ENCODE measurements at places on chromosomes 1 and 21. TPM values are rescaled to one million over a fixed set of nuclear protein-coding genes. Genes with fewer than 3 reads are reported as not detected.

DNA sequence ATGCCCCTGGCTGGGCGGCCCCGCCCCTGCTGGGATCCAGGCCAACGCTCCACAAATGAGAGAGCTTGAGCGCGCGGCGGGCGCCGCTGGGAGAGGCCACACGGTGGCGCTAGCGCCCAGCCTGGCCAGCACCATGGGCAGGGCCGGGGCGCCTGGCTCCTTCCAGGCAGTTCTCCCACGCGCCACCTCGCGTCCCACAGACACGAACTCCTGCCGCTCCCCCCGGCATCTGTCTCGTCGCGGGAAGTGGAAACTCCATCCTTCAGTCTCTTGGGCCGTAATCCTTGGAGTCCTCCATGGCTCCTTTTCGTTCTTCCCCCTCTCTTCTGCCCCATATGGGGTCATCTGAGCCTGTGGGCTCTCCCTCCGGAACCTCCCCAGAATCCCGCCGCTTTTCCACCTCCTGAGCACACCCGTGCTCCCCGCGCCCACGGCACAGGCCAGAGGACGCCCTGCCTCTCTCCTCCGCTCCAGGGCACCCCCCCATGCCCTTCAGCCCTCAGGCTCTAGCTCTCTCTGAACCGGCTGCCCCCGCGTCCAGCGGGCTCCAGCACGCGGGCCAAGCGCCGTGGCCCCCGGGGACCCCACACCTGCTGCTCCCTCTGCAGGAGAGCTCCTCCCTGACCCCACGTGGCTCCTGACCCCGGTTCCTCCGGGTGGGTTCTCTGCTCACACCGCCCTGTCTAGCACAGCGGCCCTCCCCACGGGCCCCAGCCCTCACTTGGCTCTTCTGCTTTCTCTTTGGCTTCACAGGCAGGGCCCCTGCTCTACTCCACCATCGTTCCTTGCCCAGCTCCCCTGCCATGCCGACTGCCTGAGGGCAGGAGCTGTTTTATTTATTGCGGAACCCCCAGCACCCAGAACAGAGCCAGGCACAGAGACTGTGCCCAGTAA, 31.9 kb upstream of the EDN2 start:
- H3K27me3 ChIP-seq = no peaks in the 10 kb centered on the region
- peaks cover 4% of the 10 kb centered on the region for H3K4me1 ChIP-seq
- no peak overlapping the region for H3K27ac ChIP-seq
- H3K4me3 ChIP-seq = no peak overlapping the region

DNA sequence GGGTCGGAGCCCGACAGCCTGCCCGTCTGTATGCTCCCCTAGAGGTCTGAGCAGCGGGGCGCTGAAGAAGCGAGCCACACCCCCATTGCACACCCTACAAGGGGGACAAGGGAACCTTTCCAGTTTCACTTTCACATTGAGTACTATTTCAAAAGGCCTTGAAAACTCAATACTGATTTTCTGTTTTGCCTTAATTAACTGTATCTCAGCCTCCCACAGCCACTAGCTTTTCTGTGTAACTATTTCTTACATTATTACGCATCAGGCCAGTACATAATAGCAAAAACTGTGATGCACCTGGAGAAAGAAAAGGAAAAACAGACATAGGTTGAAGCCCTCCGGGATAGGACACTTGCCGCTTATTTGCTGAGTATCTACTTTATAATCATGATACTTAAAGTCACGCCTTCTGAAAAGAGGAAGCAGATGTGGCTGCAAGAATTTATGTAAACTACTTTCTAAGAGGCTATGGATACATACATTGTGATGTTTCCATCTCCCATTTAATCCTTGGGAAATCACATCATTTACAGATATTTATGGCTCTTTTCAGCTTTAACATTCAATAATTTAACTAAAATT, 1719.5 kb downstream of the MRPL39 start:
- no peaks in the 10 kb centered on the region for H3K27me3 ChIP-seq
- H3K27ac ChIP-seq = peak overlapping the region; percentile 55
- peak overlapping the region; percentile 87 for H3K4me3 ChIP-seq

GRCh38 chr1:51264451-51264850, 28.4 kb downstream of the RNF11 start:
- H3K36me3 ChIP-seq = no peaks in the 10 kb centered on the region
- no peak overlapping the region for H3K27ac ChIP-seq
- no peaks in the 10 kb centered on the region for H3K27me3 ChIP-seq

DNA sequence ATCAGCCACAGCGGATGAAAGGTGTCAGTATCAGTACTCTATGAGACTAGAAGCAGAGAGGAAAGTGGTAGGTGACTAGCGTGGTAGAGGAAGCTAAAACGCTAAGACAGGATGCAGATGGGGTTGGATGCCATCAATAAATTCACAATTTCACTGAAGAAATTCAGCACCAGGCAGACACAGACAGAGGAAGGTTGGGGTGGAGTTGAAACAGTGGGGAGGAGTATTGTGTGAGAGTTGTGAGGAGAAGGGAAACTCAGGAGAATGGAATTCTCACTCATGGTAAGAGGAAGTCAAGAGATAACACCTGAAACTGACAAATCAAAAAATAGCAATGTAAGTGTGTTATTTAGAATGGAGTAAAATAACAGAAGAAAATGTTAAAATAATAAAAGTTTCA, 208.5 kb upstream of the DAB1 start:
- H3K4me1 ChIP-seq = no peaks in the 10 kb centered on the region
- no peaks in the 10 kb centered on the region for H3K36me3 ChIP-seq
- no peak overlapping the region for H3K27ac ChIP-seq
- DNase-seq = no peak

DNA sequence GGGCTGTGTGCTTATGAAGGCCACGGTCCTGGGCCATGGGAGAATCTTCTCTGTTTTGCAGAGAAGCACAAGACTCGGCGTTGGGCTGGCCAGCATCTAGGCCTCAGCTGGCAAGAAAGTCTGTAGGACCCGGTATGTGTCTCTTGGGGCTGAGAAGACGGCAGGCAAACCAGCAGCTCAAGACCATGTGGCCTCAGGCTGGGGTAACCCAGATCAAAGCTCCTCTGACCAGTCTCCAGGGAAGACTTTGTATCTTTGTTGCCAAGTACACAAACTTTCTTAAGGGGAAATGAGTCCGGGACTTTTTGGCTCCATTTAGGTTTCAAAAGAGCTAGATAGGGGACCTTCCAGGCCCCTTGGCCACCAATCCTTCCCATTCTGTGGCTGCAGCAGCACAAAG, 60.1 kb downstream of the PTP4A2 start:
- no peaks in the 10 kb centered on the region for H3K36me3 ChIP-seq
- no peak overlapping the region for H3K4me3 ChIP-seq
- H3K4me1 ChIP-seq = no peaks in the 10 kb centered on the region
- H3K27ac ChIP-seq = no peak overlapping the region
- DNase-seq = no peak

- peaks cover 7% of the 10 kb centered on the region for H3K36me3 ChIP-seq
- DNase-seq = no peak
- peak overlapping the region; percentile 79 for H3K4me3 ChIP-seq
Measured at GRCh38 chr1:211336161-211336560, 9.5 kb downstream of the TRAF5 start.

Gene ILDR2
- 0.67 TPM for total RNA-seq

Gene NPL
- 4.8 TPM for total RNA-seq

Gene MAN1C1
- total RNA-seq = 15.1 TPM

Gene FBLIM1
- not detected for total RNA-seq

Gene TMEM50B
- total RNA-seq = 84.2 TPM

Gene TMEM59
- total RNA-seq = 180 TPM

Gene C1orf226
- total RNA-seq = 0.10 TPM

Gene TACSTD2
- total RNA-seq = not detected

Measured in CD4-positive, CD25-positive, alpha-beta regulatory T cell (primary cell).